ENCODE measurements at places on chromosomes 4 and X. TPM values are rescaled to one million over a fixed set of nuclear protein-coding genes. Genes with fewer than 3 reads are reported as not detected.

The SCRG1 gene
- total RNA-seq: not detected

The RTL5 gene
- total RNA-seq: 1.1 TPM

The ARX gene
- not detected for total RNA-seq

The TMEM185A gene
- total RNA-seq: 19.5 TPM

The CTAG2 gene
- not detected for total RNA-seq

The XAGE3 gene
- total RNA-seq: not detected

The TIMM8A gene
- total RNA-seq: 5.8 TPM

The IL9R gene
- 4.5 TPM for total RNA-seq

The CNGA1 gene
- total RNA-seq: not detected

The ARHGAP6 gene
- total RNA-seq: 1.8 TPM

The AFM gene
- not detected for total RNA-seq

All from CD4-positive, CD25-positive, alpha-beta regulatory T cell (primary cell).